Nucleus accumbens (tissue), 56 donors: ENCODE measurements at places on chromosomes 5 and 9.

DNA sequence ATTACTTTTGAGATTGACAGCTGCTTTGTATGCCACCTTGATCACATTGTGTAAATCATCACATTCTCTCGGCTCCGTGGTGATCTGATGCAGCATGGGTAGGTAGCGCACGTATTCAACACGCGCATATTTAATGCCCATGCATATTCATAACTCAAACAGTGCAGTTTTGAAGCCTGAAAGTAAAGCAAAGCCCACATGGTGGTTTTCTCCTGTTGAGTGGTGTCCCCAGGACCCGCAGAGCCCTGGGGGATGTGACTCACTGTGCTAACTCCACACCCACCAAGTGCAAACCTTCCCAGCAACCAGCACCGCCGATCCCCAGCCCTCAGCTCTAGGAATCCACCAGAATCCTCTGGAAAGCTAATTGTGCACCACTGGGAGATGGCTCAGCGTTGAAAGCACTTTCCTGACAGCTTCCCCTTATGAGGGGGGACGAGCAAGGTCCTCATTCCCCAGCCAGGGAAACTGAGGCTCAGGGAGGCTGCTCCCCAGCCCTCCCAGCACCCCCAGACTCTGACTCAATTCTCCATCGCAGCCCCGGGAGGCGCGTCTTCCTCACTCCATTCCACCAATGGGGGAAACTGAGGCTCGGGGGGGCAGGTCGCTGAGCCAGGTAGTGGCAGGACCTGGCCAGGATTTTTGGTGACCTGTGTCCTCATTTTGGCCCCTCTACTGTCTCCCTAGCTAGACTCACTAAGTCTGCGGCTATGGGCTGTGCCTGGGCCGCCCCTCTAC, 46.4 kb downstream of the SARDH start:
- no peak for DNase-seq

GRCh38 chr5:141882594-141883183, 4.5 kb upstream of the PCDH1 start:
- DNase-seq: no peak

- DNase-seq: no peak
Measured at GRCh38 chr9:131394464-131395156, 724 bp downstream of the PRRC2B start.

- DNase-seq: no peak
Measured at GRCh38 chr9:120839146-120839545, 3.6 kb downstream of the PSMD5 start.

GRCh38 chr5:173703466-173703865, 87.0 kb upstream of the BOD1 start:
- DNase-seq: no peak

DNA sequence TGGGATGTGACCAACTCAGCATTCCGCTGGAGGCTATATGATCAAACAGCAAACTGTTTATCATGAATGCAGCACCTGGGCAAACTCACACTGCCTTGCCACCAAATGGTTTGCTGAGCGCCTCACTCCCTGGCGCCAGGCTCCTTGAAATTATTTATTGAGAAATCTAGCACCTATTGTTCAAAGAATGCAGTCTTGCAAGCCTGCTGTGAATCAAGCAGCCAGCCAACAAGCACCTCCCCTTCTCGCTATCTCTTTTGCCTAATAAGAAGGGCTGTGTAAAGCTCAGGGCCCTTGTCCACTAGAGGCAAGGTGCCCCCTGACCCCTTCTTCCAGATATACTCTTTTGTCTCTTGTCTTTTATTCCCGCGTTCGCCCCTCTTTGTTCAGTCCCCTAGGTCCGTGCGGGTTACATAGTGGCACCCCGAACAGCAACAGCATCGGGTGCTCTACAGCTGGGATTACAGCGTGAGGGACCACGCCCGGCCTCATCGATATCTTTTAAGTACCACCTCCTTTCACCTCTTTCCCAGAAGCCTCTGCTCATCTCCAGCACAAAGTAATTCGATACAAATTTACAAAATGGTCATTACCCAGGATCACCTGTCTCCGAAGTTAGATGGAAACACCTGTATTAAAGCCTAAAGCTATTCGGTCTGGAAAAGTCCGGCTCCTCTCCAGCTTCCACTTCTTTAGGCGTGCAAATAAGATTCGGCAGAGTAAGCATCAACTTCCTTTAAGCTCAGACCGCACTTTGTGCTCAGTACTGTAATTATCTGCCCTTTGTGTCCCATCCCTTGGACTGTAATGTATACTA, 896 bp downstream of the RIGI start:
- DNase-seq: no peak

DNA sequence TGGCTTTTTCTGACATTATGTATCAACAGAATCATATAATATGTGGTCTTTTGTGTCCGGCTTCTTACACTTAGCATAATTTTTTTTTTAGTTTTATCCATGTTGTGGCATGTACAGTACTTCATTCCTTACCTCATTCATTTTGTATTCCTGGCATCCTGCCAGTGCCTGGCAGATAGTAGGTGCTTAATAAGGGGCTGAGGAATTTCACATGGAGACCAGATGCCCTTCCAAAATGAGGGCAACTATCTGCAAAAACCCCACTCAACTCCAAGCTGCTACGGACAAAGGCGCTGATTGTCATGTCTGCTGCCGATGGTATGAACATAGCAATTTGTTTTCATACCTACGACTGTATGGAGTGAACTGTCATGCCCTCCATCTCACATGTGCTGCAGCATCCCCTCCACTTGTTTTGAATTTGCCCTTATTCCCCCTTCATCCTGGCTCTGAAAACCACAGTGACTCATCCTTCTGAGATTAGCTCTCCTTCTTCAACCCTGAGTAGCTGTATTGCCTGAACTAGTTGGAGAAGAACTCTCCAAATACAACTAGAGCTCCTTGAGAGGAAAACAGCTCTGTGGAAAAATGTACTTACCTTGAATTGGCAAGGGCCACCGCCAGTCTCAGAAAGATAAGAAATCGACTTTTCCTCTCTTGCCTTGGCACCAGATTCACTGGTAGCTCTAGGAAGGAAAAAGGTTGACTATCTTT, 41.3 kb upstream of the FOXE1 start:
- DNase-seq: no peak

DNA sequence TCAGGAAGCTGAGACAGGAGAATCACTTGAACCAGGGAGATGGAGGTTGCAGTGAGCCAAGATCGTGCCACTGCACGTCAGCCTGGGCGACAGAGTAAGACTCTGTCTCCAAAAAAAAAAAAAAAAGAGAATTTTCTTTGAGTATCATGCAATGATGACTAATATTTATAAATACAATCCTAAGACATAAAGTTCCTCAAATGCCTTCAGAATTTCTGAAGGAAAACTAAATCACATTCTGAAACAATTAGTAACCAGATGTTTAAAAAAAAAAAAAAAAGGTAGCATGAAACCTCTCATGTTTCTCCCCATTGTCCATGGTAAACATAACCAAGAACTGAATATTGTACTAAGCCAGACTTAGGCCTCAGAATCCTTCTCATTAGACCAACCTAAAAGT, 23.1 kb downstream of the MLLT3 start:
- DNase-seq: no peak

GRCh38 chr5:119285070-119285916, 70.5 kb upstream of the TNFAIP8 start:
- DNase-seq: no peak

DNA sequence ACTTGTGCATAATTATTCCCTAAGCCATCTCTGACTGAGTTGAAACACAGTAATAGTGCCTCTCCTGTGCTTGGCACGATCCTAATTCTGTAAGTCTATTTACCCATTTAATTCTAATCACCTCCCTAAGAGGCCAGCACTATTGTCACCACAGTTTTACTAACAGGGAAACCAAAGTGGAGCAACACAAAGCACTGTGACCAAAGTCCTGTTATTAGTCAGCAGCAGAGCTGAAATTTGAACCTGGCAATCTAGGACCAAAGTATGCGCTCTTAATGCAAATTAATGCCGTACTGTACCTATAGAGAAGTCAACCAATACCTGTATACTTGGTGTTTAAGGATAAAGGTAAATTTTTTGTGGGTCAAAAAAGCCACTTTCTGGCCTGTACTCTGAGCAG, 77.1 kb upstream of the CNTLN start:
- no peak for DNase-seq

DNA sequence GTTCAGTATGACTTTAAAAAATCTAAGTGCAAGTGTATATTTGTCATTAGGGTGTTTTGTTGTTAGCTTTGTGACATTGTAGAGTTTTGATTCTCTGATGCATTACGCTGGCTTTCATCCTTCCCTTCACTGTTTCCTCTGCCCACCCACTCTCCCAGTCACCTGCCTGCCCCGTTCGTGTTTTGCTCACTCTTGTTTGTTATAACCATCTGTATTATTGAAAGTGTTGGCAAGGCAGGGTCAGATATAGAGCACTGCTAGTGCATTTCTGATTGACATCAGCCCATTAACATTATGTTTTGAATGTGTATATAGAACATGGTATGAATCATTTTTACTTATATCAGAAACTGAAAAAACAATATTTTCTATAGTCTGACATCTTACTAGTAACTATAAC, 27.3 kb downstream of the SCGB3A1 start:
- DNase-seq: no peak
